Left ventricle myocardium superior (tissue), 1 donor: ENCODE measurements at places on chromosomes 4 and X. TPM values are rescaled to one million over a fixed set of nuclear protein-coding genes. Genes with fewer than 3 reads are reported as not detected.

DNA sequence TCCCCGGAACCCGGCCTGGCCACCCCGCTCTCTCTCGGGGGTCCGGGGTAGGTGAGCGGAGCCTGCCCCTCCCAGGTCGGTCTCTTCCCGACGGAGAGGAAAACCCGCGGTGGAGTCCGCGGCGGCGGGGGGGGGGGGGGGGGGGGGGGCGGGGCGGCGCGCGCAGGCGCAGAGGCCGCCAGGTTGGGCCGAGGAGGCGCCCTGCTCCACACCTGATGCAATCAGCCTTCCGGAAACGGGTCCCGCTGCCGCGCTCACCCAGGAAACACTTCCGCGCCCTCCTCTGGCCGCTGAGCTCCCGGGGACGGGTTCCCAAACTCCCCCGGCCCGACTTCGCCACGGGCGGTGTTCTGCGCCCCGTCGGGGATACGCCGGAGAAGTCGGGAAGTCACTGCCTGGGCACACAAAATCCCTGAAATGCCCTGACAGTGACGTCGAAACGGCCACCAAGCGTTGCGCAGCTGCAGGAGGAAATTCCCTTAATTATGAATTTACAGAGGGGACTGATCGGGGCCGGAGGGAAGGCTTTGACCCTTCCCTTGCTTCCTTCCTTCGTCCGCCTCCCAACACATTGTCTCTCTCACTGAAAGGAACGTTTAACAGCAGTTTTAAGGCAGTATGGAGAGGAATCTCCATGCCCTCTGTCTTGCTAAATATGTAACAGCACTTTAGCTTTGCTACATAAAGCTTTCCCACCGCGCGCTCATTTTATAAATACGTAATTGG, 2.1 kb upstream of the APBB2 start:
- DNase-seq: peak; percentile 77

GRCh38 chrX:128728943-128729342, 676.7 kb upstream of the ACTRT1 start:
- DNase-seq: no peak

GRCh38 chrX:78922754-78923153, 22.4 kb upstream of the P2RY10 start:
- no peak for DNase-seq

- no peak for DNase-seq
These were observed 85.4 kb downstream of the SHISA3 start for GRCh38 chr4:42482516-42483327.

The IBSP gene
- total RNA-seq: not detected

The BEND2 gene
- total RNA-seq: 0.12 TPM

The ADGRG2 gene
- 0.17 TPM for total RNA-seq
